Amniotic stem cell (primary cell): ENCODE measurements at places on chromosomes 11 and 22.

GRCh38 chr11:115527534-115528125, 23.4 kb upstream of the CADM1 start:
- no peak for DNase-seq

DNA sequence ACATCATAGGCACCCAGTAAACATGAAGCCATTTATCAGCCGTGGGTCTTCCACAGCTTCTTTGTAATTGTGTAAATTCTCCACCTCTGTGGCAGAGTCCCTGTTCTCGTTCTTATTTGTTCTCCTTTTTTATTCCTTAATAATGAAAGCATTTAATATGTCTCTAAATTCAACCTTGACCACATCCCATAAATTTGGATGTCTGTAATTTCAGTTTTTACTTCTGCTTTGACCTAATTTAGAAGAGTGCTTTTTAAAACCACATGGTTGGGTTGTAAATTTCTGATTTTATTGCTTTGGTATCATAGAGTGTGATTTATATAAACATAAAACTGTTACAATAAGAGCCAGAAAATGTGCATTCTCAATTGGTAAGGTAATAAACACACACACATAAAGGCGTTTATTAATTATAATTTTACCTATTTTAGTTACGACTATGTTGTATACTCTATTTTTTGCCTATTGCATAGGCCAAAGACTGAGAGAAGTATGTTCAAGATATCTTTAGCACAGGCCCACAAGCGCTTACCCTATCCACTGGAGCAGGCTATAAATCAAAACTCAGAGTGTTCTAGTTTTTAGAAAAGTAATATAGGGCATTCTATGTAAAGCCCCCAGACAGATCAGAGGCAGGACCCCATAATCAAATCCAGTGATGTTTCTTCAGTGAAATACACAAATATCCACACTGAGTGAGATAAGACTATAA, 58.0 kb upstream of the CCND1 start:
- DNase-seq: no peak

DNA sequence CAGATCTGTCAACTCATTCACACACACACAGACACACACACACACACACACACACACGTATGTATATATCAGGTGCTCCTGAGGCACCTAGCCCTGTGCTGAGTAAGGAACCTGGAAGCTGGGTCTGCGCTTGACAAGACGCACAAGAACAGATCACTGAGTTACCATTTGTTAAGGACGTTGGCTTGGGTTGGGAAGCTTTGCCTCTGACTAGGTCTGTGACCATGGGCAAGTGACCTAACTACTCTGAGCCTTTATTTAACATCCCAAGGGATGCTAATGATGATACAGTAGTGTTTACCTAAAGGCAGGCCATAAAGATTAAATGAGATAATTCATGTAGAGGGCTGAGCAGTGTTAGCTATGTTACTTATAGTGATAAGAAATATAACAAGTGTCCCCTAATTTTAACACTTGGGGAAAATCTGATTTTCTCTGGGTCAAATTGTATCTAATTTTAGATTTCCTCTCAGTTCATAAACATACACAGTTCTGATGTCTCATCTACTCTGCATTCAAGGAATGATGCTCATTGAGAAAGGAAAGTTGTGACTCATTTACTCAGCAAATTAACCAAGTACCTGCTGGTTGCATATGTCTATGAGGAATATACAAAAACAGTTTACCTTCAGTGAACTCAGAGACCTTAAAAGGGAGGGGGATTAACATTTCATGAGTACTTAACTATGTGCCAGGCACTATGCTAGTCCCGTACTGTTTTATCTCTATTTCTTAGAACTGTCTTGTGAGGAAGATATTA, 13.6 kb downstream of the RNF185 start:
- peak; percentile 77 for DNase-seq

DNA sequence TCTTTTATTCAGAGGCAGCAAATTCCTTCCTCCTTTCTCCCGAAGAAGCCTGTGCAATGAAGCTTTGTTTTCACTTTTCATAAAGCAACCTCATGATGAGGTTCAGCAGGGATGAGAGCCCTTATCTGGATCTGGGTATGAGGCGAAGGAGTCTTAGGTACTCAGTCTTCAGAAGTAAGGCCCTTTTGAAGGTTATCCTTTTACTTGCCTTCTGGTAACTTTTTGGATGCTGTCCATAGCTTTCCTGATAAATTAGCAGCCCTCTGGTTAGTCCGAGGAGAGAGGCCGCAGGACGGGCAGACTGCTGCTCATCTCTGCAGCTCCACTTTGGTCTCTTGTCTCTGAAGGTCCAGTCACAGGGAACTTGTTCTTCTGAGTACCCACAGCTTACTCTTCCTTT, 1.1 kb downstream of the TRIM22 start:
- DNase-seq: no peak

- DNase-seq: no peak
Observed at GRCh38 chr11:100970283-100971164, 159.1 kb downstream of the PGR start.

- DNase-seq: no peak
Observed at GRCh38 chr11:117690484-117691217, 106.4 kb downstream of the DSCAML1 start.

DNA sequence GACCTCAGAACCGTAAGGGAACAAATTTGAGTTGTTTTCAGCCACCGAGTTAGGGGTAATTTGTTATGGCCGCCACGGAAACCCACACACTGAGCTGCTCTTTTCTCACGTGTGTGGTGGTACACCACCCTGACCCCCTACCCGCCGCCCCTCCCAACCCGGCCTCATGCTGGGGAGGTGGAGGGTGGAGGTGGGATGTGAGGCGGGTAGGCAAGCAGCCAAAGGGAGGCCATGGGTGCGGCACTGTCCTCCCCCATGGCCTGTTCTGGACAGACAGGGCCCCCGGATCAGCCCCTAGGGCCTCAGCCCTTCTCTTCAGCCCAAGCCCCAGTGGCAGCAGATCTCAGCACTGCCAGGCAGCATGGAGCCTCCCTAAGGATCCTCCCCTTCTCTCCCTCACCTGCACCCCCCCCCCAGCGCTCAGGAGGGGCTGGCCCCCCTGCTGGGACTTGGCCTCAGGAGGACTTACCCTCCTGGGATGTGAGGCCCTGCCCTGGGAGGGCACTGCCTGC, 7.9 kb downstream of the PRR5 start:
- DNase-seq: no peak

- DNase-seq: no peak
Observed at GRCh38 chr11:33040033-33040861, 875 bp downstream of the TCP11L1 start.

DNA sequence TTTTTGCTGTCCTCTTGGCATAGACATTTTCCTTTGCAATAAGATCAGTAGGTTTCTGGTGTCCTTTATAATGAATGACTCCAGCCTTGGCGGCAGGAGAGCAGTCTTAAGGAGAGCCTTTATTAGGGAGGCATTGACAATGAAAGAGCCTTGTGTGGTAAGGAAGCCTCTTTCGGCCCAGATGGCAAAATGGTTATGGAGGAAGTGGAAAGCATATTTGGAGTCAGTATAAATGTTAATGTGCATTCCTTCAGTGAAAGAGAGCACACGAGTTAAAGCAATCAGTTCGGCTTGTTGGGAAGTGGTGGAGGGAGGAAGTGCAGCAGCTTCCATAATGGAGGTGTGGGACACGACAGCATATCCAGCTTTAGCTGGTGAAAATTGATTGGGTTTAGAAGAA, 18.1 kb upstream of the ANO1 start:
- DNase-seq: no peak

- DNase-seq: no peak
Observed at GRCh38 chr11:80365076-80365725, 924.4 kb upstream of the TENM4 start.

GRCh38 chr11:104526006-104526405, 362.1 kb upstream of the PDGFD start:
- DNase-seq: no peak

- no peak for DNase-seq
Observed at GRCh38 chr11:133778161-133778560, 67.2 kb downstream of the SPATA19 start.

DNA sequence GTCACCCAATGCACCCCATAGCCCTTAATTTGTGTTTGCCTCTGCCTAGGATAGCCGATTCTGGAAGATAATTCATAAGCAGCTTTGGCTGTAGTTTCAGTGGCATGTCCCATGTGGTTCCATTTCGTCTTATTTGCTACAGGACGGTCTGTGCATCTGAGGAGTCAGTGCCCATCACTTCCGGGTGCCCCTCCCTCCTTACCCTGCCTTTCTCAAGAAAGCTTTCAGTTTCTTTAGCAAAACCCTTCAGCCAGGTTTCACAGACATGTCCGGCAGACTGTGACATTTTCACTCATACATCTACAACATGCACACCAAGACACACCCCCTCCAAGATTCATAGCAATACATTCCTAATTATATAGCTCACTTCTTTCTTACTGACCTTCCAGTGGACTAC, 14.3 kb downstream of the TP53AIP1 start:
- DNase-seq: no peak

DNA sequence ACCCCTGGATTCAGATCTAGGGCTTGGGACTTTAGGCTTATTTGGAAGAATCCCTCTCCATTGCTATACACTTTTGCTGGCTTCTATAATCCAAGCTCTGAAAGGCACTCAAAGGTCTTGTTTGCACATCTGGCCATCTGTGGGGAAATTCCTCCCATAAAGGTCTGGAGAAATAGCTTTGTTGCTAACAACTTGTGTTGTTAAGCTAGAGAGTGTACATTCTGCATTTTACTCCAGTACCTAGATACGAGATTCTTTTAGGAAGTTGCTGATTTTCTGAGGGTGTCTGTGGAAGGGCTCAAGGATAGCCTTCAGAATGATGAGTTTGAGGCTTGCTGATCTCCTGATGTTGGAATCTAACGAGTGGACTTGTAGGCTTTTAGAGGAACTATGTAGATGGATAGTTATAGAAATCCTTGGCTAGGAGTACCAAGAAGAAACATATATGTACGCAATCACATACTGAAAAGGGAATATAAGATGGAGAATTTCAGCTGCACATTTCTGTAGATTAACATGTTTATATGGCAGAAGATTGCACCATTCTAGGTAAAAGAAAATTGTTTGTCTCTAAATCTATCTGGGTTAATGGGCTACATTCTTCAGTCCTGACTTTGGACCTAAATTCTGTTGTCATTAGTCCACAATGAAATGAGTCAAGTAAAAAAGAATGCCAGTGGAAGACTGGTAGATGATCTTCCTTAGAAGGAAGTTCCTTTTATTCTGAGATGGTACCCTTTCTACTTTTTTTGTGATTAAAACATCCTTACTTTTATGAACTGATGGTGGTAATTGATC, 51.0 kb downstream of the UBASH3B start:
- DNase-seq: no peak

DNA sequence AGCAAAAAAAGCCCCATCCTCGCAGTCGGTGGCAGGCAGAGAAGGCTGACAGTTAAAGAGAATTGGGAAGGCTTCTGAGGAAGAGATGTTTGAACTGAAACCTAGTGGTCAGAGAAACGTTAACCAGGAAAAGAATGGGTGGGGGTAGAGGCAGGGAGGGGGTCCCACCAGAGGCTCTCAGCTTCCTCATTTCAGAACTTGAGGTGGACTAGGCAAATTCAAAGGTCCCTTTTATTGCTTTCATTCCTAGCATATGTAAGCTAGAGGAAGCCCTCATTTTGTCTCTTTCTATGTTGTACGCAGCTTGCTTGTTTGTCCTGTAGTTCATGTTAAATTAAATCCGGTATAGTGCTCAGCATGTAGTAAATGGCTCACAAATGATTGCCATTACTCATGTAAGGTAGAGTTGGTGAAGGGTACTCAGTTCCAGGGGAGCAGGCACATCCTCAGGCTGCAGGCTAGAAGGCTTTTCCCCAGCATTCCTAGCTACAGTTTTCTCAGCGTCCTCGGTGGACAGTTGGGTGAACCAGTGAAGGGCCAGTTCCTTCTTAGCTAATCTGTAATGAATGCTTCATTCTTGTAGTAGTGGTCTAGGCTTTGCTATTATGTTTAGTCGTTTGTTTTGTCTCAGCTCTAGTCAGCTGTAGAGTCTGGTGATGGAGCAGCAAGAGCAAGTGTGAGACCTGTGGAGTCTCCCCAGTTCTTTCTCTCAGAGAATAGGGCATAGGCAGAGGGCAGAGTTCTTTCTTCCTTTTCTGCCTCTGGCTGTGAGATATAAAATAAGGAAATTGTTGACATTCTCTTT, 58.6 kb downstream of the UVRAG start:
- DNase-seq: no peak

GRCh38 chr22:47288680-47289079, 526.2 kb downstream of the TBC1D22A start:
- DNase-seq: no peak

GRCh38 chr11:9982796-9983579, 311.0 kb downstream of the SBF2 start:
- DNase-seq: no peak

DNA sequence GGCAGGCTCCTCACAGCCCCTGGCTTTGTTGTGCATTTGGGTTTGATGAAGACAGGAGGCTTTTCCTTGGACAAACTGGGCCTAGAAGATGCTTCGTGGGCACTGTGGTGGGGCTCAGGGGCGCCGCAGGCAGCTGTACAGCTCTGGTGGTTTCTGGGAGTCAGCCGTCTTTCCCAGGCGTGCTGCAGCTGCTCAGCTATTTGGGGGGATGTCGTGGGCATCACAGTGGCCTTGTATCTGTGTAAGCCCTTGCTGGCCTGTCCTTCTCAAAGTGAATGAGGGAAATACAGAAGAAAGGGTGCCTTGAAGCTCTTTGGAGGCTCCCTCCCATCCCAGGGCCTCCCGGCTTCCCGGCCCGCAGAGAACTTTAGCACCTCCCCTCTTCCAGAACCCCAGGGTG, 89.5 kb downstream of the TBC1D22A start:
- DNase-seq: no peak

DNA sequence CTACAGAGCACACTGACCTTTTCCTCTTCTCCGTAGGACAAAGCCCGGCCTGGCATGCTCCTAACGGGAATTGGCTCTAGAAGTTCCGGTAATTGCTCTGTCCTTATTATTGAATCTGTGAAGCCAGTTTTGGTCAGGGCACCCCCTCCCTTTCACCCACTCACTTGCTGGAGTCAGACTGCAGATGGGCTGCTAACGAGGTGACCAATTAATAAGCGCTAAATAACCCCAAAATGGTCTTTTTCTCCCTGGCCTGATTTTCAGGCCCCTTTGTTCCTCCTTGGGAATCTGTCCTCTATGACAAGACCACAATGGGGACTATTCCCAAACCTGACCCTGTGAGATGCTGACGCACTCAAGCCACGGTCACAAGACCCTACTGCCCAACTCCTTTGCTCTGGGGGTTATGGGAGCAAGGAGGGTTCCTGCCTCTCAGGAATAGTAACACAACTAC, 610.0 kb upstream of the CADM1 start:
- DNase-seq: no peak

DNA sequence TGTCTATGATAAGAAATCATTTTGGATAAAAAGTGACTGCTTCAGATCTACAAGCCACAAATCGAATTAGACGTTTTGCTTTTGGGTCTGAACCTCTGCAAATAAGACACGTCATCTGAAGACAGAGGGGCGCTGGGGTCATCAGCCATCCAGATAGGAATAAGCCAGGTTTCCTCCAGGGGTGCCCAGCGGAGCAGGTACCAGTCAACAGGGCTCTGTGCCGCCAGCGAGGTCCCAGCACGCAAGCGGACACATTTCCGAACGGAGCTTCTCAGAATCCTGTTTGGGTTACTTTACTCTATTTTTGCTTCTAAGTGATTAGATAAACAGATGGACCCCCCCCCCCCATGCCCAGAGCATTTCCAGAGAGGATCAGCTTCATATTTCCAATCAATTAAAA, 873.8 kb downstream of the BRD1 start:
- DNase-seq: no peak
